ENCODE measurements at places on chromosomes 2 and 18.
A peak's percentile ranks its signal among the peaks of the same experiment; 100 is the strongest.

- no peak for DNase-seq
Observed at GRCh38 chr2:86082756-86083155, 22.9 kb downstream of the POLR1A start.

GRCh38 chr2:79547568-79547967, 34.7 kb downstream of the CTNNA2 start:
- no peak for DNase-seq

DNA sequence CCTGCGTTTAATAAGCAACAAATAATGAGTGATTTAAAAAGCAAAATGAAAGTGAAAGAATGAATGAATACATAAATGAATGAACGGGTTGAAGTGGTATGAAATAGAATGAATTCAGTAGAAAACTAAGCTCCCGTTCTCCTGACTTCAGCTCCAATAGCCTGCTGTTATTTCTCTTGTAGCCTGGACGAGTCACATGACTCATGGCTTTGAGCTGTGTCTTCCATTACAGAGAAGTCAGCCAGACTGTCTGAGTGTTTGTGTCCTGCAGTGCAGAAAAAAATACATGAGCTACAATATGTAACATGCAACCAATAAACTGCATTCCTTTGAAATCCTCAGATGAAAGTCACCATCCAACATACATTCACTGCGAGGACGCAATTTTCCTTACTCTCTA, 21.2 kb downstream of the SCG2 start:
- peak; percentile 1 for DNase-seq

GRCh38 chr2:193793914-193794313, 1599.2 kb upstream of the TMEFF2 start:
- no peak for DNase-seq

- no peak for DNase-seq
Observed at GRCh38 chr2:158688721-158689120, 106.4 kb upstream of the DAPL1 start.

GRCh38 chr2:50343150-50343830, 688.6 kb downstream of the NRXN1 start:
- DNase-seq = no peak

DNA sequence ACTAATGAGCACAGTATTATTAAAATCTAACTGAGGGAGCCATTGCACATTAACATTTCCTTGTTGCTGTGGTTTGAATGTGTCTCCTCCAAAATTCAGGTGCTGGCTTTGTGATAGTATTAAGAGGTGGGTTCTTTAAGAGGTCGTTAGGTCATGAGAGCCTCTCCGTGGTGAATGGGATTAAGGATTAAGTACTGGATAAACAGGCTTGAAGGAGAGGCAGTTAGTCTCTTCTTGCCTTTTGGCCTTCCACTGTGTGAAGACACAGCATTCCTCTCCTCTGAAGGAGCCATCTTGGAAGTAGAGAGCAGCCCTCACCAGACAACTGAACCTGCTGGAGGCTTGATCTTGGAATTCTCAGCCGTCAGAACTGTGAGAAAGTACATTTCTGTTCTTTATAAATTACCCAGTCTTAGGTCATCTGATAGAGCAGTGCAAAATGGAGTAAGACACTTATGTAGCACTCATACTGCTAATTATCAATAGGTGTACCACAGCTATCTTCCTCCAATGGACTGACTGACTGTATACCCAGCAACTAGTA, 182.7 kb downstream of the MYO3B start:
- DNase-seq = no peak

DNA sequence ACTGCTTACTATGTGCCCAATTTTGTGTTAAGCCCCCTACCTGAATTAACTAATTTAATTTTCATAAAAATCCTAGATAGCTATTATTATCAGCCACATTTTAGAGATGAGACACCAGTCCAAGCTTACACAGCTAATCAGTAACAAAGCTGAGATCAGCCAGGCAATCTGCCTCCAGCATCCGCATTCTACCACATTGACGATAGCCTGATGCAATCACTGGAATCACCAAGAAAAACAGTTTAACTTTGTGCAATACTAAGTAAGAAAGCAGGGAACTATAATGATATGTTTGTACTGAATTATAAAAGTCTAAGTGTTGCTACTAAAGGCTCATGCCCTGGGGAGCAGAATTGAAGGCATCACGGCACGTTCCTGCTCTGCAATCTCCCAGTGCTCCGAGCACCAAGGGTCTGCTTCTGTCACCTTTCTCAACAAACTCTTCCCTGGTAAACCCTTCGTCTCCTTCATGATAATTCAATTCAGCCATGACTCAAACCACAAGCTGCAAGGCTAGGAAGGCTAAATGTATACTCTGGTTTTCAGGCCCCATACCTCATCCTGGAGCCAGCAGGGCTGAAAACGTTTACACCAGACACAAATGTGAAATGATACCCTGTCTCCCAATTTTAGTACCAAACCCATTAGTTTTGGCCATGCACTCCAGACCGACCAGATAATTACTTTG, 19.4 kb downstream of the KANSL3 start:
- no peak for DNase-seq

- DNase-seq = no peak
Observed at GRCh38 chr2:172063446-172063845, 21.9 kb upstream of the DLX1 start.

GRCh38 chr2:217489145-217489960, 513.4 kb downstream of the TNS1 start:
- DNase-seq = no peak

DNA sequence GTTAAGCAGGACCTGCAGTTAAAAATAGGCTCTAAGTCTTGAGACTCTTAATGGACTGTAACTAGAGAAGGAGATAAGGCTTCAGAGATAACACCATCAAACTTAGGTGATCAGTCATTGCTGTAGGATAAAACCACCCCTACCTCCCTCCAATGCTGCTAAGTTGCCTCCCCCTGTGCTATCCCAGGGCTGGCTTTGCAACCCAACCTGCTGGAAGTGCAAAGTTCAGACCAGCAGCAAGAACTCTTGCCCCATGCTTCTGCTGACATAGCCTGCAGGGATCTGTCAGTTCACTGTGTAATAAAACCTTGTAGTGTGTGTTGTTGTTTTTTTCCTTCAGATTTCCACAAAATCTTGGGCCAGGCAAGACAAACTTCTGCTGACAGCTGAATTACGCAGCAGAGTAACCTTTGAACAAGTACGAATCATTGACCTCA, 57.4 kb upstream of the EPB41L3 start:
- no peak for DNase-seq

DNA sequence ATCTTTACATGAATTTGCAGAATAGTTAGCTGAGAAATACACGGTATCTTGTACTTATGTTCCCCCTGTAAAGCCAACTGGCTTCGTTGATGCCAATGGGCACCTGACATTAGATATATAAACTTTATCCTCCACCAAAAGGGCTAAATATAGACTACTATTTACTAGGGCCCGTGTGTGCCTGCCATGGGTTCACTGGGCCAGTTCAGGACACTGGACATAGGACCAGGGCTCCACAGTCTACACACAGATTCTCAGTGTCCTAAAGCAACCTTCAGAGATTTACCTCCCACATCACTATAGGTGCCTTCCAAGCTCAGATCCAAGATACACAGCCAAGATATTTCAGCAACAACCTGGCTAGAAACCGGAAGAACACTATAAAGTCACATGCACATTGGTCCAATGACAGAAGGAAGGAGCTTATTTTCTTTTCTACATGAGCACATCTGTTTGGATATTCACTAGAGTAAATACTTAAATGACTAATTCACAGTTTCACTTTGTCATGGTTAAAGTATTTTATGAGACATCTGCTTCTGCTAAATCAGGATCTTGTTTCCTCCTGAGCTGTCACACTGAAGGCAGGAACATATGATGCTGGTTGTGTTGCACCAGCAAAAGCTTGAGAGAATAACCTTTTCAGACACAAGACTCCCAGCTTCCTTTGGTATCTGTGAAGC, 95.1 kb downstream of the MYO5B start:
- DNase-seq = no peak

DNA sequence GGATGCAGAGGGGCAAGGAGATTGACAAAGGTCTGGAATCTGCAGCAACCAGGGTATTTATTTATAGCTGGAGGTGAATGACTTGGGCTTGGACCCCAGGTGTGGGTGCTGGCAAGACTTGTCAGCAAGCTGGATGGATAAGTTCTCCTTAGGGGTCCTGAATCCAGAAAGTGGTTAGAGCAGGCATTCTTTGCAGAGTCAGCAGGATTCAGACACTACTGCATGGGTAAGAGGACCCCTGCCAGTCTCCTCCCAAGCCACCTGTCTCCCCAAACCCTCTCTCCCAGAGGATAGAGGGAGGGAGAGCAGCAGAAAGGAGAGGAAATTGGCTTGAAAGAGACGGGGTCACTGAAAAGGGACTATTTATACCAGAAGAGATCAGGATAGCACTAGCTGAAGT, 89.5 kb downstream of the VAPA start:
- DNase-seq = no peak

DNA sequence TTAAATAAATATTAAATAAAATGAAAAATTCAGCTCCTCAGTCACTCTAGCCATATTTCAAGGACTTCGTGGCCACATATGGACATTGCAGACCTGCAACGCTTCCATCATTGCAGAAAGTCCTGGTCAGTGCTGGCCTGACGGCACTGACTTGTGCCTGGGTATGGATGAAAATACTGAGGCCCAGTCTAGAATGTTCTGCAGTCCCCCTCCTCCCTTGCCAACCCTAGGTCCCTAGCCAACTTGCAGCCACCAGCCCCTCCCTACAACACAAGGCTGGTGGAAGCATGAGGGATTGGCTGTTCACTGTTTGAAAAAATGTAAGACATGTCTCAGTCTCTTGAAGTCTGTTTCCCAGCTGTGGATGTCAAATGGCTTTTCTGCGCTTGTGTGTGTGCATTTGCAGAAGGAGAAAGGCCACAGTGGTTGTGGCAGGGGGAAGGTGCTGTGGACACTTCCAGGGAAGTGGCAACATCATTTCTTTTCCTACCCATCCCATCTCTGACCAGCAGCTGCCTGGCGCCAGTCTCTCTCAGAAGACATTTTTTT, 9.9 kb downstream of the IGFBP5 start:
- no peak for DNase-seq

- no peak for DNase-seq
Observed at GRCh38 chr2:28209261-28209691, 183.4 kb upstream of the FOSL2 start.

GRCh38 chr2:230077851-230078547, 9.3 kb upstream of the SLC16A14 start:
- DNase-seq = no peak

- peak; percentile 41 for DNase-seq
Observed at GRCh38 chr2:71466301-71467179, 13.2 kb downstream of the DYSF start.

GRCh38 chr2:109155553-109156451, 26.8 kb downstream of the SH3RF3 start:
- no peak for DNase-seq

- DNase-seq = no peak
Observed at GRCh38 chr18:13369353-13369752, 150.8 kb downstream of the LDLRAD4 start.

GRCh38 chr18:991441-991840, 86.8 kb downstream of the ADCYAP1 start:
- DNase-seq = no peak

- peak; percentile 24 for DNase-seq
Observed at GRCh38 chr18:5630057-5630899, 86.5 kb upstream of the EPB41L3 start.

All from substantia nigra (tissue), 51 donors.